ENCODE measurements at places on chromosomes 5 and 9.

GRCh38 chr9:77712533-77713130 is 64.5 kb upstream of the GNA14 start:
- DNase-seq = no peak

DNA sequence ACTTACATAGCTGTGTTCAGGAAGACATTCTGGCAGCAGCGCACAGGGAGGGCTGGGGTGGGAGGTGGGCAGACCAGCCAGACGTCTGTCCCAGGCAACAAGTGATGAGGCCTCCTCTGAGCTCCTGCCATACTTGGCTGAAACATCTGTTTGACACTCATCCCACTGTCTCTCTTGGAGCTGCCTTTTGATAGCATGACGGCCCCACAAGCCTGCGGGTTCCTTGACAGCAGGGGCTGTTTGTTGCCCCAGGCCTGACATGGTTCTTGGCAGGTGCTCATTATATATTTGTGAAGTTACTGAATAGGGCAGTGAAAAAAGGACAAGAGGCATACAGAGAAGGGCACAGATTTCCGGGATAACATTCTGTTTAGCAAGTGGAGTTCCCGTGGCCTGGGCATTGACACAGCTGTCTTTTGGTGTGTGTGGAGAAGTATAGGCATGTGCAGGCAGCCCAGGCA is 22.2 kb upstream of the B4GALT1 start:
- DNase-seq = no peak

GRCh38 chr9:76255781-76256455 is 138.3 kb downstream of the RFK start:
- no peak for DNase-seq

GRCh38 chr9:127817881-127818434 is 15.3 kb downstream of the FPGS start:
- no peak for DNase-seq

- DNase-seq = no peak
These were observed 1.8 kb upstream of the JADE2 start for GRCh38 chr5:134523543-134524271.

GRCh38 chr5:144173766-144174165 is 3.1 kb downstream of the KCTD16 start:
- DNase-seq = no peak

GRCh38 chr5:4480528-4481349 is 659.4 kb upstream of the ADAMTS16 start:
- DNase-seq = no peak

DNA sequence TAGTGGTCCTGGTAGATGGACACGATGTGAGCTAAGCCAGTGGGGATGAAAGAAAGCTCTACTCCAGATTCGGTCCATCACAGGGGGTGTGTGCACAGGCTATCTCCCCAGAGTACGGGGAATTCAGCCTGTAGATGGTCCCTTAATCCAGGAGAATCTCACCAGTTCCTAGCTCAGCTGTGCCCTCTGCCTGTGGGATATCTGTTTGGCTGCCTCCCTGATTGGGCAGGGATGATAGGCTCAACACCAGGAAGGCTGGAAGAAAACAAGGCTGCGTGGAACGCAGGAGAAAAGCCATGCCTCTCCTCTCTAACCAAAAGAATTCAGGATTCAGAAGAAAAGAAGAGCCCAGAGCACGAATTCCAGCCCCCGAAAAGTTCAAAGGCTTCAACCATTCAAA is 40.9 kb downstream of the VLDLR start:
- DNase-seq = no peak

DNA sequence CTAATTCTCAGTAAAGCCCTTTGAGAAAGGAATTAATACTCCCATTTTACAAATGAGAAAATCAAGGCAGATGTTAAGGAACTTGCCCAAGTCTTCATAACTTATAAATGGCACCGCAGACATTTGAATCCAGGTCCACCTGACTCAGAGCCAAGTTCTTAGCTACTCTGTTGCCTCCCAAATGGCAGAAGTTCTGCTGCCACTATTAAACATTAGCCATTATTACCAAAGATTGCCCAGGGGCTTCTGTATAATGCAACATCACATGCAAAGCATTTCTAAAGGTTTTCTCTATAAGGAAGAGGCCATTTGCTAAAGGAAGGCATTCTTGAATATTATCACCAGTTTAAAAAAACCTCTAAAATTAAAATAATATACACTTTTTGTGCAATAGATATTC is 28.3 kb downstream of the TPD52L3 start:
- DNase-seq = no peak

GRCh38 chr9:127813686-127814226 is 11.1 kb downstream of the FPGS start:
- no peak for DNase-seq

DNA sequence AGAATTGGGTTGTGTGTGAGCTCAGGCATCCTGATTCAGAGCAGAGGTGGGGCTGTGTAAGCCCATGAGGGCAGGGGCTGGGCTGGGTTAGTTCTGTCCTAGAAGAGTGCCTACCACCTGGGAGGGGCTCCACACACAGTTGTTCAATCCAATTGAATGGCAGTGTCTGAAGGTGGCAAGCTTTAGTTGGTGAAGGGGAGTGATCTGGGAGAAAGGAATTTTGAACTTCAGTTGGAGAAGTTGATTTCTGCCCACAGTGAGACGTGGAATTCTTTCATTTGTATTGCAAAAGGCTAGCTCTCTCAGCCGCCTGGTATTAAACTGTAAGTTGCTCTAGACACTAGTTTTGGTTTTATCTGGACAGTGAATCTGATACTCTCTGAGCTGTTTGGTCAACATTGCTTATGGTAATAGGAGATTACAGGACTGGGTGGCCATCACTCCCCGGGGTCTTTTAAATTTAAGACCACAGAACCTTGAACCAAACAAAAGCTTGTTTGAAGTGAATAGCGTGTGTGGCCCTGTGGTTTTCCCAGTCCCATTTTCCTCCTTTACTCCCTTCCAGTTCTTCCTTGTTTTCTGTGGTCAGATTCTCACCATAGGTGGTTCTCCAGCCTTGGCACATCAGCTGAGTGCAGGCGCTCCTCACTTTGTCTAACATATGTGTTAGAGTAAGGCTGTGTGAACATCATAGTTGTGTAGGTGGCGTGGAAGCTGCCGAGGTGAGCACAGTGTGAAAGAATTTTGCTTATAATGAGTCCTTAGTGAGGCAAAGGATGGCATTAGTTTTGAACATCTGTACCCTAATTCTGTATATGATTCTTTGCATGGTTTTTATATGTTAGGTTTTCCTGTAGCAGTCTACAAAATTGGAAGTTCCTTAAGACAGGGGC is 78.0 kb downstream of the ARHGAP26 start:
- DNase-seq = no peak

DNA sequence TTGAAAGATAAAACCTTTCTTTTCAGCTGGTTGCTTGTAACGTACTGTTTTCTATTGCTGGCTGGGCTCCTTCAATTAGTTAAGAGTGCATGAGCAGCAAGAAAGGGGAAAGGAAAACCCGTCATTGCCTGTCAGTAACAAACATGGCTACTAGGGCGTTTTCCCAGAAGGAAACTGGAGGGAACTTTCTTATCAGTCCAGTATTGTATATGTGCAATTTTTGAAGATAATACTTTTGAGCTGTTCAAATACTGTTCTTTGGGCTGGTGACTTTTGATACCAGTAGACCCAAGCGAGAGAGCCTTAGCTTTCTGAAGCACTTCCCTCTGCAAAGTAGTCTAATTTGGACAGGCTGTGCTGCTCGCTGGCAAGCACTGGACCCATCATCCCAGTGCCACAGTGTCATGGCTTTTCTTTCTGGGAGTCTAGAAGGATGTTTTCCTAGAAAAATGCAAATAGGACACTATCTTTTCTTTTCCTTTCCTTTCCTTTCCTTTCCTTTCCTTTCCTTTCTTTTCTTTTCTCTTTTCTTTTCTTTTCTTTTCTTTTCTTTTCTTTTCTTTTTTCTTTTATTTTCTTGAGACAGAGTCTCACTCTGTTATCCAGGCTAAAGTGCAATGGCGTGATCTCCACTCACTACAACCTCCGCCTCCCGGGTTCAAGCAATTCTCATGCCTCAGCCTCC is 149.9 kb upstream of the SMIM23 start:
- DNase-seq = no peak

DNA sequence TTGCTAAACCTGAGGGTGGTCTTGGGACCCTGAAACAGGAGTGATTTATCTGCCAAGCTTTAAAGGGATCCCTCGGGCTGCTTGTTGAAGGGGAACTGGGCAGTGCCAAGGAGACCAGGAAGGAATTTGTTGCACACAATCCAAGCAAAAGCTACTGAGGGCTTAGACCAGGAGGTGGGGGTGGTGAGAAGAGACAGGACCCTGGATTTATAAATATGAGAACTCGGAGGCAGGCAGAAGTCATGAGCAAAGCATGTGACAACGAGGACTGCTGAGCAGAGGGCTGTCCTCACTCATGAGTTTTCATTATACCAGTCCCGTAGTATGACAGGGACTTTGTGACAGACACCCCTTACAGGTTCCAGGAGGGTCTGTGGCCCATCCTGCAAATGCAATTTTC is 237.3 kb downstream of the DRD1 start:
- no peak for DNase-seq

DNA sequence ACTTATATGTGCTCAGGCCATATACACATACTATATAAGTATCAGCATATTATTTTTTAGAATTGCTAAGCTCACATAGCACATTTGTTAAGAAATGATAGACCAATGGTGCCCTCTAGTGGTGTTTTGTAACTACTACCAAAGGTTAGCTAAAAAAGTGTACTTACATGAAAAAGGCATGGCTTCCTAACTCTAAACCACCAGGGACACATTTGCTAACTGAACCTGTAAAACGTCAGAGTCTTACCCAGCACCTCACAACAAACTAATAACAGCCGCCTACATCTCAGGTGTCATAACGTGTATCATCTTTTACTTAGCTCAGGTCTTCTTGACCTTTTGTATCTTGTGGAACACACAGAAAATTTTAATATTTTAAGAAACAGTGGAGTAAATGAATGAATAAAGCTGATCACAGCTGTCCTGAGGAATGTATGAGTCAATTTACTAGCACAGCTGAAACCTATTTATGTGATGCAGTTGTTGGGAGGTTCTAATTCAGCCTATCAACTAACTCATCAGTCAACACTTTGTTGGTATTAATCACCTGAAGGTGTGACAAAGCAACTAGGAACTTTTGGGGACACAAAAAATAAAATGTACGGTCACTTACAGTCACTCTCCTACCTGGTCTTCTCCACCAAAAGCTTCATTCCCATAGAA is 72.9 kb downstream of the BAAT start:
- DNase-seq = no peak
